ENCODE measurements at places on chromosomes 4 and X. TPM values are rescaled to one million over a fixed set of nuclear protein-coding genes. Genes with fewer than 3 reads are reported as not detected.

PNMA6A gene
- polyA plus RNA-seq = 11.9 TPM

TEX13B gene
- not detected for polyA plus RNA-seq

NXF2 gene
- not detected for polyA plus RNA-seq

TMEM255A gene
- polyA plus RNA-seq = 1.6 TPM

TCEAL2 gene
- 6.6 TPM for polyA plus RNA-seq

TRPC3 gene
- 0.64 TPM for polyA plus RNA-seq

CLTRN gene
- polyA plus RNA-seq = 1.6 TPM

MSMO1 gene
- 145 TPM for polyA plus RNA-seq

PDLIM3 gene
- 28.2 TPM for polyA plus RNA-seq

SAP30 gene
- polyA plus RNA-seq = 9.5 TPM

FGF16 gene
- polyA plus RNA-seq = not detected

DNA sequence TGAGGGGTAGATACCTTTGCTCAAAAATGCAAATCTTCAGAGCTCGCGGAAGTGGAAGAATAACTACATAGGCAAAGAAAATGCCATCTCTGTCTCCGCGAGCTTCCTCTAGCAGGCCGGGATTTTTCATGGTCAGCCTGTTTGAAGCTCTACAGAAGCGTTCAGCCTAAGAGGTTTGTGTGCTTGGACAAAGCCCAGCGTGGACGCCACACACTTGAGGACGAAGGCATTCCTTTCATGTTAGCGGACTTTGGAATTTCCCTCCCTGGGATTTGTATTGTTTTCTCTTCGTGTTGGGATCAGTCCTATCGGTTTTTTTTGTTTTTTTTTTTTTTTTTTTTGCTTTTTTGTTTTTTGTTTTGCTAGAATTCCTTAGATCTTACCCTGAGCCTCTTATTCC lies 53.7 kb downstream of the SMIM31 start:
- no peaks in the 10 kb centered on the region for H3K36me3 ChIP-seq
- H3K27ac ChIP-seq = no peak overlapping the region
- no peak overlapping the region for H3K4me3 ChIP-seq
- H3K4me1 ChIP-seq = peaks cover 12% of the 10 kb centered on the region

DNA sequence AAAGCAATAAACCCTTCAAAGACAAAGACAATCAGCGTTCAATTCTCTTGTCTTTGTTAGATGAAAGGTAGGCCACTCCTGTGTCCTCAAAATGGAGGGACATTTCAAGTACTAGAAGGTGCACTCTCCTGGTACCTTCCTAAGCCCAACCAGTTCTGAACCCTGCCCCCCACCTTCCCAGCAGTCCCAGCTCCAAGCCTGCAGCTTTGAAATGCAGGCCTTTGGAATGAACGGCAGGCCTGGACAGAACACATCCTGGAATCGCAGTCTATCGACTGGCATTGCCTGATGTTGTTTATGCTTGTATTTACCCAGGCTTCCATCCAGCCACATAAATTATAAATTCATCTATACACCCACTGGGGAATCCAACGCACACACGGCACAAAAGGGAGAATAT lies 47.4 kb downstream of the RASGEF1B start:
- DNase-seq = no peak
- no peak overlapping the region for H3K27ac ChIP-seq
- H3K36me3 ChIP-seq = peaks cover 24% of the 10 kb centered on the region
- peaks cover 8% of the 10 kb centered on the region for H3K4me1 ChIP-seq
- H3K4me3 ChIP-seq = no peak overlapping the region
- no peaks in the 10 kb centered on the region for H3K27me3 ChIP-seq

- no peaks in the 10 kb centered on the region for H3K27me3 ChIP-seq
- H3K36me3 ChIP-seq = peaks cover 5% of the 10 kb centered on the region
- no peaks in the 10 kb centered on the region for H3K4me1 ChIP-seq
- H3K27ac ChIP-seq = no peak overlapping the region
- no peak for DNase-seq
These were observed 80.7 kb downstream of the FHIP1A start for GRCh38 chr4:151489462-151490203.

DNA sequence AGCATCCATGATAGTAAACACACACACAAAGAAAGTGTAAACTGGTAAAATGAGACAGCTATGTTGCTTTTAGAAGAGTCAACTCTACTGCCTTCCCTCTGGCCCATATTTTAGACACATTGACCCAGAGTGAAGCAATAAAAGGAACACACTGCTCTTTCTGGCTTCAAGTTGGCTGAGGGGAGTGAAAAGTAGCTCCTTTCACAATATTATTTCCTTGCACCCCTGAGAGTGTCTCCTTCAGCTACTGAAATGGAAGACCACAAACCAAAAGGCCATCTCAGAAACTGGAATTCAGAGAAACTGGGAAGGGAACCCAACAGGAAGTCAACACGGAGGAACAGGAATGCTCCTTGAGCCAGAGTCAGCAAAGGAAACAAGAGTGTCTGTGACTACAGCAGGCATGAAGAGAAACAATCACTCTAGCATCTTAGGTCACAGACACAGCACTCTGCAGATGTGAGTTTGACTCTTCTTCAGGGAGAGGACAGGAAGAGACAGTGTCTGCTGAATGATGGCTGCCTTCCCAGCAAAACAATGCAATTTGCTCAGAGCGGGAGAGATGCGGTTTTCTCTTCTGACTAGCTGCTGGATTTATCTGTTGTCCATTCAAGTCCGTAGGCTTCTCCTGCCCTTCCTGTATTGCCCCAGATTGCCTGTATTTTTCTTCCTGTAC lies 106.7 kb downstream of the SPATA18 start:
- no peak for DNase-seq
- no peak overlapping the region for H3K4me3 ChIP-seq
- H3K36me3 ChIP-seq = no peaks in the 10 kb centered on the region
- H3K27me3 ChIP-seq = no peaks in the 10 kb centered on the region

DNA sequence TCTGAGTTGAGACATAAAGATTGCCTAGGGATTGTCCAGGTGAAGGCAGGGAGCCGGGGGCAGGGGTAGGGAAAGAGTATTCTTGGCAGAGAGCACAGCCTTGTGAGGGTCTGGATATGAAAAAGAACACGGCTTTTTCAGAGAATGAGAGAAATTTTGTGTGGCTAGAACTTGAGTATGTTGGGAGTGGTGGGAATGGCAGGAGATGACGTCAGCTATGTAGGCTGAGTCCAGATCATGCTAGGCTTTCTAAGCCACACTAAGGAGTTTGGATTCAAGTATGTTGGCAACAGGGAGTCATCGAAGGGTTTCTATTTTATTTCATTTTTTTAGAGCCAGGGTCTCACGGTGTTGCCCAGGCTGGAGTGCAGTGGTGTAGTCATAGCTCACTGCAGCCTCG lies 40.0 kb downstream of the SH2D1A start:
- H3K36me3 ChIP-seq = no peaks in the 10 kb centered on the region
- DNase-seq = no peak
- H3K27ac ChIP-seq = no peak overlapping the region
- H3K4me3 ChIP-seq = no peak overlapping the region

GRCh38 chrX:9670136-9670814 lies 95.4 kb downstream of the GPR143 start:
- no peak overlapping the region for H3K4me3 ChIP-seq
- DNase-seq = no peak
- no peaks in the 10 kb centered on the region for H3K36me3 ChIP-seq
- no peaks in the 10 kb centered on the region for H3K4me1 ChIP-seq

- no peaks in the 10 kb centered on the region for H3K36me3 ChIP-seq
- no peaks in the 10 kb centered on the region for H3K4me1 ChIP-seq
- H3K27me3 ChIP-seq = no peaks in the 10 kb centered on the region
- no peak for DNase-seq
- H3K4me3 ChIP-seq = no peak overlapping the region
These were observed 117.8 kb upstream of the DKK2 start for GRCh38 chr4:107153956-107154355.

DNA sequence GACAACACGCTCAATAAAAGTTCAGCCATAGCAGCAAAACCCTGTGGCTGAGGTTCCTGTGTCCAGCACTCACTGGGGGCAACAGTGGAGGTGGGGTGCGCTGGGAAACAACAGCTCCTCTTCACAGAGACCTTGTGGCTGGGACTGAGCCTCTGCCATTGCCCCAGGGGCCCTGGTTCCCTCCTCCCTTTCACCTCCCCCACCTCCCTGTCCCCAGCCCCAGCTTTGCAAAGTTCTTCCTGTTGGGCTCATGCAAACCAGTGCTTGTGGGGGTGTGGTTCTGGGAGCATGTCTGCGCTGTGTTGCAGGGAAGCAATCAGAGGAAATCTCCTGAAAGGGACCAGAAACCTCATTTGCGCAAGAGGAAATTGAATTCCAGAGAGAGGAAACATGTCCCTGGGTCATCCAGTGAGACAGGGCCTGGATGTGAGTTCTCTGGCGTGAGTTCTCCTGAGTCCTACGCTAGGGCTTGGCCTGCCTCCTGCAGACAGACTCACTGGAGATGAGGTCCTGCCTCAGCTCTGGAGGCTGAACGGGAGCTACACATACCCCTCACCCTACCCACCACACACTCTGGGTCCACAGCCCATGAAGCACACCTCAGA lies 7.4 kb downstream of the FATE1 start:
- H3K4me1 ChIP-seq = no peaks in the 10 kb centered on the region
- H3K27ac ChIP-seq = no peak overlapping the region
- H3K4me3 ChIP-seq = no peak overlapping the region
- no peaks in the 10 kb centered on the region for H3K36me3 ChIP-seq

- peak; percentile 58 for DNase-seq
- H3K36me3 ChIP-seq = no peaks in the 10 kb centered on the region
- no peak overlapping the region for H3K4me3 ChIP-seq
- H3K27me3 ChIP-seq = no peaks in the 10 kb centered on the region
These were observed 94.0 kb upstream of the RBPJ start for GRCh38 chr4:26226629-26227376.

GRCh38 chrX:133610056-133610455 lies 194.8 kb upstream of the GPC4 start:
- no peak overlapping the region for H3K4me3 ChIP-seq
- no peaks in the 10 kb centered on the region for H3K4me1 ChIP-seq
- H3K27me3 ChIP-seq = no peaks in the 10 kb centered on the region
- H3K36me3 ChIP-seq = no peaks in the 10 kb centered on the region
- DNase-seq = no peak

- H3K36me3 ChIP-seq = no peaks in the 10 kb centered on the region
- no peak overlapping the region for H3K4me3 ChIP-seq
- no peaks in the 10 kb centered on the region for H3K4me1 ChIP-seq
- DNase-seq = peak; percentile 39
- no peak overlapping the region for H3K27ac ChIP-seq
These were observed 66.0 kb upstream of the GEMIN8 start for GRCh38 chrX:14095702-14096101.

- H3K36me3 ChIP-seq = peaks cover 14% of the 10 kb centered on the region
- peaks cover 13% of the 10 kb centered on the region for H3K4me1 ChIP-seq
- peak; percentile 81 for DNase-seq
- no peaks in the 10 kb centered on the region for H3K27me3 ChIP-seq
These were observed 3.3 kb downstream of the ING2 start for GRCh38 chr4:183507925-183508696.

DNA sequence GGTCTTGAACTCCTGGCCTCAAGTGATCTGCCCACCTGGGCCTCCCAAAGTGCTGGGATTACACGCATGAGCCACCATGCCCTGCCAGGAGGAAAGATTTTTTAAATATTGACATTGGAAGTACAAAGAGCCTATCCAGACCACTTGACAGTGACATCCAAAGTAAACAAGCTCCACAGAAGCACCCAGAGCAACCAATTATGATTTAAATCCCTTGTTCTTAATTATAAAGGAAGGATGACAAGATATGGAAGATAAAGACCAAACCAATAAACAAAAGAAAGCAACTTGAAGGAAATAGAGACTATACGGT lies 27.7 kb upstream of the RPL34 start:
- H3K27me3 ChIP-seq = no peaks in the 10 kb centered on the region
- DNase-seq = no peak
- H3K27ac ChIP-seq = no peak overlapping the region
- no peaks in the 10 kb centered on the region for H3K36me3 ChIP-seq
- no peak overlapping the region for H3K4me3 ChIP-seq
- peaks cover 3% of the 10 kb centered on the region for H3K4me1 ChIP-seq

DNA sequence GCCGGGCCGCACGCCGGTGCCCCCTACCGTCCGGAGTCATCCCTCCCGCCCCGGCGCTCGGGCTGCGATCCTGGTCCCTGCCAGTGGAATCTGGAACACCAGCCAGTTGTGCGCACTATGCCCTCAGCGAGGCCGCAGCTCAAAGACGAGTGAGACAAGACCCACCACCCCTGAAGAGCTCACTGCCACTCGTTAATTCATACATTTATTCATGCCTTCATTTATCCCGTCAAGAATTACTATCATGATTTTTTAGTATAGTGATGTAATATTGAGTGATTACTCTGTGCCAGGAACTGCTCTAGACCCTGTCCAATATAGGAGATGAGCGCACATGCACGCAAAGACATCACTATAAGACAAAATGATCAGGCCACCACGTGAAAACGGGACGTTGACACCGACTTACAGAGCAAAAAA lies 247 bp upstream of the PPA2 start:
- no peak for DNase-seq
- H3K4me3 ChIP-seq = peak overlapping the region; percentile 99
- peaks cover 2% of the 10 kb centered on the region for H3K36me3 ChIP-seq
- peak overlapping the region; percentile 100 for H3K27ac ChIP-seq
- peaks cover 15% of the 10 kb centered on the region for H3K4me1 ChIP-seq

- no peaks in the 10 kb centered on the region for H3K36me3 ChIP-seq
- H3K4me1 ChIP-seq = no peaks in the 10 kb centered on the region
- H3K4me3 ChIP-seq = no peak overlapping the region
- no peaks in the 10 kb centered on the region for H3K27me3 ChIP-seq
- H3K27ac ChIP-seq = no peak overlapping the region
These were observed 270.1 kb downstream of the TMA16 start for GRCh38 chr4:163764569-163764968.
